Glomerular endothelial cell (primary cell): ENCODE measurements at places on chromosomes 4 and X. TPM values are rescaled to one million over a fixed set of nuclear protein-coding genes. Genes with fewer than 3 reads are reported as not detected.

The SSX1 gene
- total RNA-seq, result not detected in 2 replicates

The FMR1NB gene
- not detected in 2 replicates for total RNA-seq

The OTC gene
- total RNA-seq, result not detected in 2 replicates

The PPEF1 gene
- total RNA-seq, result 0.19 TPM in 1 of 2 replicates, not detected in the other

The ESX1 gene
- total RNA-seq, result not detected in 2 replicates

The OTUD6A gene
- not detected in 2 replicates for total RNA-seq

The SMARCA5 gene
- 33.4 and 53.6 TPM in 2 replicates for total RNA-seq

The ZFYVE28 gene
- total RNA-seq, result 8.1 and 11.3 TPM in 2 replicates

The PDCL2 gene
- total RNA-seq, result not detected in 2 replicates

The PCSK1N gene
- 1.5 and 8.9 TPM in 2 replicates for total RNA-seq

The F8A2 gene
- total RNA-seq, result not detected in 2 replicates

The RASGEF1B gene
- total RNA-seq, result 0.10 and 0.88 TPM in 2 replicates

DNA sequence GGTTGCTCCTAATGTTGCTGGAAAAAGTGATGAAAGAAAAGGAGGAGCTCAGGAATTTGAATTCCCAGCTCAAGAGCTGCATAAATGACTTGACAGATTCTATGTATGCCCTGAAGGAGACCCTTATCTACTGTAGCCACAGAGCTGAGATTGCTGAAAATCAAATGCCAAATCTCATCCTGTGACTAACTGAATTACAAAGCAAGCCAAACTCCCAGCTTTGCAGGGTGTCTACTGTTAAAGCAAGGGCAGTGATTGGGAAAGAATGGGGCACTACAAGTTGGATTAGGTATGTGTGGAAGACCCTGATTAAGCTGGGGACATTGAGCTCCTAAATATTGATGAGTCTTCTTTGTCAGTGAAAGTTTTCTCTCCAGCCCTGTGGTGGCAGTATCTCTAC, 20.8 kb upstream of the SMIM9 start:
- no peak for DNase-seq

- DNase-seq, result no peak
Measured at GRCh38 chr4:7007944-7008343, 35.2 kb upstream of the TADA2B start.

GRCh38 chrX:150525061-150525919, 43.1 kb upstream of the MTM1 start:
- DNase-seq, result no peak

GRCh38 chr4:87209182-87209581, 11.2 kb downstream of the KLHL8 start:
- DNase-seq, result no peak

- DNase-seq, result no peak
Measured at GRCh38 chrX:130402208-130402684, 459 bp downstream of the RBMX2 start.

GRCh38 chrX:11663875-11664210, 1.9 kb downstream of the ARHGAP6 start:
- no peak for DNase-seq

DNA sequence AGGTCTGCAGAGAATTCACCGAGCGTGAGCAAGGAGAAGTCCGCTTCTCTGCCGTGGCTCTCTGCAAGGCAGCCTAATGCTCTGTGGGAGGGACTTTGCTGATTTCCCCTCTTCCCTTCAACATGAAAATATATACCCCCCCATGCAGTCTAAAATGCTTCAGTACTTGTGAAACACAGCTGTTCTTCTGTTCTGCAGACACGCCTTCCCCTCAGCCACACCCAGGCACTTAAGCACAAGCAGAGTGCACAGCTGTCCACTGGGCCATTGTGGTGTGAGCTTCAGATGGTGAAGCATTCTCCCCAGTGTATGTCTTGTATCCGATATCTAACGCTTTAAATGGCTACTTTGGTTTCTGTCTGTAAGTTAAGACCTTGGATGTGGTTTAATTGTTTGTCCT, 11.3 kb downstream of the UCHL1 start:
- DNase-seq, result no peak

- no peak for DNase-seq
Measured at GRCh38 chr4:184489771-184490170, 15.4 kb upstream of the IRF2 start.

GRCh38 chrX:152025656-152026440, 51.4 kb upstream of the GABRE start:
- DNase-seq, result no peak

GRCh38 chr4:39932776-39933402, 44.8 kb downstream of the PDS5A start:
- no peak for DNase-seq

DNA sequence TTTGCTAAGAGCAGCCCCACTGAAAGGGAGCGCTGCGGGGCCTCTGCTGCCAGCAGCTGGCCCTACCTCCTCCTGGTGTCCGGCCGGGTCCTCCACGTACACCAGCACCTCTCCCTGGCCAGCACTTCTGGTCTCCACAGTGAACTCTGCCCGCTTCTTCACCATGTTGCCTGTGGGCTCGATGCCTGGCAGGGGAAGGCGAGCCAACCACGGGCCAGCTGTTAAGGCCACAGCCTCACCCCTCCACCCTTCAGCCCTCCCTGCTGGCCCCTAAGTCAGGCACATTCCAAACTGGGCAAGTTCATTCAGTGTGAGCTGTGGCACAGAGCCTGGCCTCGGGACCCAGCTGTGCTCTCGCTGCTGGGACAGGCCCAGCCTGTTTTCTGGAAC, 7.8 kb downstream of the FLNA start:
- no peak for DNase-seq

DNA sequence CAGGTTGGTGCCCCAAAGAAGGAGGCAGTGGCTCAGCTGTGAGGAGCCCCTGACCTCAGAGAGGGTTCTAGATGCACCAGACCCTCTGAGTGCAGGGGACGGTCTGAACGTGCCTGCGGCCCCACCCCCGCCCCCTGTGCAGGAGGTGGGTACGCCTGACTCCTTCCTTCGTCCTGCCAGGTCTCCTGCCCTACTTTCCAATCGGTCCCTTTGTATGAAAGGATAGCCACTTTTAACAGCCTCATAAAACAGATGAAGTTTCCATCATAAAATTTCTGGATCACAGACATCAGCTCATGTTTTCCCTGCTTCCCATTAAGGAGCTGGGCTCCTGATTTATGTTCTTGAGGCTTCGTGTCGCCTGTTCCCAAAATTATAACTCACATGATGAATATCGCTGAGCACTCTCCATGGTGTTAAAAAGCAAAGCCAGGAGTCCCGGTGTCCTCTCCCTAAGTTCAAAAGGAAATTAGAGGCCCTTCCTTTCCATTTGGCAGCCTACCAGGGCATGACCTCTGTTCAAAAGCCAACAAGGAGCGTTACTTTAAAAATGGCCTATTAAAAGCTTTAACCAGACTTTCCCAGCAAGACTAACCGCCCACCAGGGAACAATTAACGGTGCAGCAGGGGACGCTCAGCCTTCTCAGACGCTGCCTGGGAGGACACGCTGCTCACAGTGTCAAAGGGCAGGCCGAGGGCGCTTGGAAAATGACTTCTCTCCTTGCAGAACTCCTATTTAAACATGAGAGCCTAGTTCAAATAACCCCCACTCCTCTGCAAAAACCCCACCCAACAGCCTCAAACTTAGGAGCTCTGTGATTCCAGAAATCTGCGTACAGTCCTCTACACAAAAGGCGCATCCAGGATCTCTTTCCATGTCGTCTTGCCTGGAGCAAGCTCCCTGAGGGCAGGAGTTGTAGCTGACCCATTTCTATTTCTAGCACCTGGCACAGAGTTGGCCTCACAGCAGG, 181.9 kb downstream of the AFAP1 start:
- DNase-seq, result no peak

GRCh38 chr4:117001077-117001476, 84.3 kb downstream of the TRAM1L1 start:
- no peak for DNase-seq

DNA sequence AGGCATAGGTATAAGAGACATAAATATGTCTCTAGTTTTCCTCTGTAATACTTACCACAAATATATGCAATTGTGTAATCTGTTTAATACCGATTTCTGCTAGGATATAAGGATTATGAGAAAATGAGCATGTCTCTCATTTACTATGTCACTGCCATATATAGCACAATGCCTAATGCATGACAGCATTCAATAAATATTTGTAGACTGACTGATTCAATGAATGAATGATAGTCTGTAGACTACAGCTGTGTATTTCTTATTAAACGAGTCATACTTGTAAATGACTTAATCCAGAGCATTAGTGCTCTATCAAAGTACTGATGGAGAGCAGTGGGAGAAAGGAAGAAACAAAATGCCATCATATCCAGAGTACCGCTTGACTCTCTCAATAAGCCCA, 175.6 kb downstream of the PPP3CA start:
- no peak for DNase-seq
